ENCODE measurements at places on chromosomes 7 and 10.

DNA sequence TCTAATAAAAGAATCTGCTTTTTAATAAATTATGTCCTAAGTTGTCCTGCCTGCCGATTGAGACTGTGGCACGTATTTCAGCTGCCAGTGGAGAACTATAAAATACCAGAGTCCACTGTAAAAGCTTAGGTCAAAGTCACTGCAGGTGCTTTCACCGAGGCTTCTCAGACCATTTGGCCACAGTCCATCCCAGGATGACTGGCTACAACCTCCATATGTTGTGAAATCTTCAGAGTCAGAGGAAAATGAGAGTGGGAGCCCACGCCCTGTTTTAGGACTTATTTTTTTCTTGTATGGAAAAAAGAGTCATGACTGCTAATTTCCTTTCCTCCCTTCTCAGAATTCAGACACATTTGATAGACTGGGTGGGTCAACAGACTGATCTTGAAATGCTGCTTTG lies 182.9 kb downstream of the ANK3 start:
- no peak for DNase-seq

DNA sequence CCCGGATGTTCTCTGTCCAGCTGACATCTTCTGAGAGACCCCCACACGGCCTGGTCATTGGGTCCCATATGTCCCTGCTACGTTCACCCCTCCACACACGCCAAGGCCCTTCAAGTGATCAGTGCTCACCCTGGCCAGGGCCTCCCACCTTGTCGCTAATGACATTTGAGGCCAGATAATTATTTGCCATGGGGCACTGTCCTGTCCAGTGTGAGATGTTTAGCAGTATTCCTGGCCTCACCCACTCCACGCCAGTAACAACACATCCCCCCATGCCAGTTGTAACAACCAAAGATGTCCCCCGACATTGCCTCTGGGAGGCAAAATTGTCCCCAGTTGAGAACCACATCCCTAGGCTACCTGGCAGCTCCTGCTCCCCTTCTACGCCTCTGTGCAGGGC lies 49.9 kb upstream of the NANOS1 start:
- DNase-seq: no peak

- no peak for DNase-seq
These were observed 446.3 kb upstream of the POT1 start for GRCh38 chr7:125375942-125376341.

GRCh38 chr10:6280291-6280690 lies 77.6 kb downstream of the PFKFB3 start:
- DNase-seq: no peak

DNA sequence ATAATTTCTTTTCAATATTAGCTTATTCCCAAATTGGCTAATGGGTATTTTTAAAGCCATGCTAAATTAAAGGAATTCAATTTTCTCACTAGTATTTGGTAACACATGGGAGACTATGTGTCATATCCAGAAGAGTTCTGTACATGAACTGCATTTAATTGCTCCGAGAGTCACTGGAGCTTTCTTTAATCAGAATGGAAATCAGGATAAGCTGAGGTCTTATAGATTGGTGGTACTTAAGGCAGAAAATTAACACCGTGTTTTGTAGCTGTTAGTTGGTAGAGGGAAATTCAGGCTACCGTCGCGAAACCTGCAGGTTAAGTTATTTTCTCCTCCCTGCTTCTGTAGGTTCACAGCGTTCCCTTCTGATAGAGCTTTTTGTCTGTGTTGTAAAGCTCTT lies at the start of gene WEE2:
Gene WEE2 (plus strand): TSS at position 3 of the 400 bp plus-strand sequence. CDS start 406 bp downstream, outside the sequence.
- no peak for DNase-seq

- no peak for DNase-seq
These were observed 9.0 kb downstream of the FAS start for GRCh38 chr10:88999625-89000024.

GRCh38 chr10:124025152-124025551 lies 68.2 kb downstream of the CHST15 start:
- DNase-seq: no peak

- no peak for DNase-seq
These were observed 400.3 kb upstream of the ADARB2 start for GRCh38 chr10:2137549-2138174.

DNA sequence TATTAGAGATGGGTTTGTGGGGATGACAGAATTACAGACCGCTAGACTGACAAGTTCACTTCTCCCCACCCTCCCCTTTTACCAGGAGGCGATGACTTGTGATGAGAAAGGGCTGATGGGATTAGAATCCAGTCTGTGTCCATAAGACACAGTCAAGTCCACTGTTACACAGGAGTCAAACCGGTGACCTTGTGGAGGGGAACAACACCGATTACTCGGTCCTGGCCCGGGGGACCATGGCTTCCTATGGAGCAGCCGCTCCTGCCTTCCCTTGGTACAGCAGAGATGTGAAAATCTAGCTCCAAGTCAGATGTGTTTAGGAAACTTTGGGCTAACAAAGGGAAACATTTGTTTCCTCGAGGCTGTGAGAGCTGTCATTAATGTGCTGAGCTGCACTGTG lies 105.5 kb downstream of the ACTR3B start:
- DNase-seq: peak; percentile 67

DNA sequence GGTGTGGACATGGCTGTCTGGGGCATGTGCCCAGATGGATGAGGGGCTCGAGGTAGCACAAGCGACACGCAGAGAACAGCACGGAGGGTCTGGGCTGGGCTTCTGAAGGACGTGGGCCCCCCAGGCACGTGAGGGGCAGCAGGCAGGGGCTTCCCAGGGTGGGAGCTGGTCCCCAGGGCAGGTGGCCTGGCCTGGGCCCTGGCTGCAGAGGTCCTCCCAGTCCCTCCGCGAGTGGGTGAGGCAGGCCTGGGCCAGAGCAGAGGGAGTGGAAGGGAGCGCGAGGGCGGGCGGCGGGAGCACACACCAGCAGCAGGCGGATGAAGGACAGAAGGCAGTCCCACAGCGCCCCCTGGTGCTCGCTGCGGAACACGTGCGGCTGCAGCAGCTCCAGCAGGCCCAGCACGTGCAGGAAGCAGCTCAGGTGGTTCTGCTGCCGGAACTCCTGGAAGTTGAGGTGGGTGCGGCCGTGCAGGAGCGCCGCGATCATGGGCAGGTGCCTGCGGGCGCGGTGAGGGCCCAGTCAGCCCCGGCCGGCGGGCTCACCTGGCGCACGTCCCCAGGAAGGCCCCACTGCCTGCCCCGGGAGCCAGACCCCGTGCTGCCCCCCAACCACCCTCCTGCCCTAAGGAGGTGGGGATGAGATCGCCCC lies 14.7 kb upstream of the MICALL2 start:
- peak; percentile 93 for DNase-seq

GRCh38 chr7:151465169-151465568 lies 25.2 kb upstream of the CRYGN start:
- no peak for DNase-seq

- DNase-seq: no peak
These were observed 55.2 kb downstream of the ZEB1 start for GRCh38 chr10:31374146-31374696.

DNA sequence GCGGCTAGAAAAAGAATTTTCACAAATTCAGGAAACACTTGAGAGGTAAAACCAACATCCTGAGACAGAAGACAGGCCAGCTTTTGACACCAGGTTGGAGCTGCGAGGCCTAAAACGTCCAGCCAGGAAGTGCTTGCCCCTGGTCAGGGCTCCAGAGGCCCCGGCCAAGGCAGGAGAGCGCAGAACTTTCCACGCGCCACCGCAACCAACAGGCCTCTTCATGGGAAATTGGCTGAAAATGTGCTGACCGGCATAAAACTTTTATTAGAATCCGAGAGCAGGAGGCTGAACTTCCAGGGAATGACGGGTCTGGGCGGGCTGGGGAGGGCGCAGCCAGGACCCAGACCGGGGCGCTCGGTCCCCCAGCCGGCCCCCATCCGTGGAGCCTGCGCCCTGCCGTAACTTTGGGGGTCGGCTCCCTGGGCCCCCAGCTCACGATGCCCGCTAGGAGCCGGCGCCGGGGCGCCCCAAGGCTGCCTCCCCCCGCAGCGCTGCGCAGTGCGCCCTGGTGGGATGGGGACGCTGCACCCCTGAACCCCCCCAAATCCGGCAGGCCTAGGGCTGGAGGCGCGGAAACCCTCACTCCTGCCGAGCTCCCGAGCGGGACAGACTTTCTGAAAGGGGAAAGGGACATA lies 414.0 kb upstream of the MKI67 start:
- no peak for DNase-seq

DNA sequence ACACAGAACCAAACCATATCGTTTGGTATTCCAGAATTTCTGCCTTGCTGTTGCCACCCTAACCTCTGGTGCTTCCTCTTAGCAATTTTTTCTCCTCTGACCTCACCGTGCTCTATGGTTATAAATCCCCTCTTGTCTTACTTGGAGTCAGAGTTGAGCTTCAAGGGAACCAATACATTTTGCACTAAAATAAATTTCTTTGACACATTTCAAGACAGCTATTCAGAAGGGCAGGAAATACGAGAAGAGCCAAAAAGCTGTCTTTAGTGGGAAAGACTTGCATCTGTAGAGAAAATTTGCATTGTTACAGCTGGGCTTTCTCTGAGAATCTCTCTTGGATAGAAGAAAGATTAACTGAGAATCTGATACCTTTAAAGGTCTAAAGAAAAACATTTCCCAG lies 14.5 kb upstream of the AKR1C2 start:
- DNase-seq: no peak

GRCh38 chr10:26064106-26064505 lies 130.1 kb downstream of the MYO3A start:
- no peak for DNase-seq

DNA sequence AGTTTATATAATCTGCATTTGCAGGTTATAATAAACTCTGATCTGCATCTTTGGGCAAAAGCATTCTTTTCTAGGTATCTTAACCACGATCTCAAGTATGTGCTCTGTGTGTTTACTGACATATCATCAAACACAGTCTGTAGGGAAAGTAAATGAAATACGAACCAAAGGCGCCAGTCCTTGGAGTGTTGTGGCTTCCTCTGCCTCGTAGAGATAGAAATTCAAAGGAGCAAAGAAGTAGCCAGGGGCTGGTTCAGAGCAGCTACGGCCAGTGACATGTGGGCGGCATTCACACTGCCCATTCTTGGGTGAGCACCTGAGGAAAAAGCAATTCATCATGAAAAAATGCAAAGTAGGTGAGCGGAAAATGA lies 38.7 kb downstream of the LAMB4 start:
- no peak for DNase-seq

- DNase-seq: peak; percentile 76
These were observed 11.5 kb downstream of the PMS2 start for GRCh38 chr7:5997210-5997808.

DNA sequence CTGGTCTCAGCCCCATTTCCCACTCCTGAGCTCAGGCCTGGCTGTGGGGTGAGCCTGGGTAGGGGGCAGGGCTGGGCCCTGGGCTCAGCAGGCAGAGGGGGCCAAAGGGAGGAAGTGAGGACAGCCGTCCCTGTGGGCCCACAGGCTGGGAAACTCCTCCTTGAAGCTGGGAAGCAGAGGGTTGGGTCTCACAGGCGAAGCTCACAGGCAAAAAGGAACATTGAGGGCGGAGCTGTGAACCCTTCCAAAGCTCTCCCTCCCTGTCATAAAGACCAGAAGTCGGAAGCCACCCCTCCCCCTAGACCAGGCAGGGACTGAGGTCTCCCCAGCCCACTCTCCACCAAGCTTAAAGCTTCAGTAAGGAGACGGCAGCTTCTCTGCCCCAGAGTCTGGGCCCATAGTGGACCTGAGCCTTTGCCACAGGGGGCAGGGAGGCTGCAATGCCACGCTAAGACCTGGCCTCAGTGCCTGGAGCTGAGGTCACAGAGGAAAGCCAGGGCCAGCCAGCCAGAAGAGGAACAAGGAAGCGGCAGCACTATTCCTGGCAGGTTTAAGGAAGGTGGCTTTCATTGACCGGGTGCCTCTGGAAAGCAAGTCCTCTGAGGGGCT lies 1.0 kb upstream of the KCP start:
- DNase-seq: no peak

DNA sequence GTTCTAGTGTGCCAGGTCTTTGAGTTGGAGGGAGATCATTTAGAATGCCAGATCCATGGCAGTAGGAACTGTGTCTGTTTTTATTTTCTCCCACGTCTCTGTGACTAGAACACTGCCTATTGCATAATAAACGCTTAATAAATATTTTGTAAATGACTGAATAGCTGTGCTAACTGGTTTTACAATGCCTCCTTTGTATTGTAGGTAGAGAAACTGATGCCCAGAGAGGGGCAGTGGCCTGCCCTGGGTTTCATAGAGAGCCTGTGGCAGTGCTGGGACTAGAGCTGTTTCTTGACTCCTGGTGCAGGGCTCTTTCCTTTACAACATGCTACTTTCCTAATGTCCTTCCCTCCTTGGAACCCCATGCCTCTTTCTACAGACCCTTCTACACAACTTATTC lies 2.5 kb downstream of the TAS2R5 start:
- DNase-seq: no peak
